Ascending aorta (tissue), 2 donors: ENCODE measurements at places on chromosomes 11 and 22. TPM values are rescaled to one million over a fixed set of nuclear protein-coding genes. Genes with fewer than 3 reads are reported as not detected.

GRCh38 chr22:23526596-23527316 is 53.3 kb downstream of the IGLL1 start:
- peak; percentile 22 for DNase-seq

DNA sequence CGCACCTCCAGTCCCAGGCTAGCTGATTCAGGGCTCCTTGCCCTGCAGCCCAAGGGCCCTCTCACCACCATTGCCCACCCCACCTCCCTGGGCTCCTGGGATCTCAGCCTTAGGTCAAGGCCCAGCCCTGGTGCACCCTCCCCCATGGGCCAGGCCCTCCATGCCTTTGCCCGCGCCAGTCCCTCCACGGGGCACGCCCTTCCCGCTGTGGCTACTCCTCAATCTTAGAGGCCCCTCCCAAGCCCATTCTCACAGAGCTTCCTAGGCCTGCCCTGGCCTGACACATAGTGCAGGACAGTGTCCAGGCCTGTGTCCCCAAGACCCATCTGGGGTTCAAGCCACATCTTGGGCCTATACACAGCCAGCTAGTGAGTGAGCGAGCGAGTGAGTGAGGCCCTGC is 6.9 kb downstream of the GP1BB start:
- DNase-seq = no peak

The MRPL49 gene
- 43.2 TPM for total RNA-seq

The HSPB2 gene
- total RNA-seq = not detected

The TMEM41B gene
- total RNA-seq = 26.7 TPM

The IGSF9B gene
- total RNA-seq = 162 TPM

GRCh38 chr11:64996710-64997380 is at the start of gene BATF2:
TSS of gene BATF2 (minus strand) at chr11:64996971. CDS start at chr11:64996914, 57 bp downstream.
- DNase-seq = peak; percentile 88

GRCh38 chr11:131822506-131822905 is 452.1 kb downstream of the NTM start:
- DNase-seq = no peak

DNA sequence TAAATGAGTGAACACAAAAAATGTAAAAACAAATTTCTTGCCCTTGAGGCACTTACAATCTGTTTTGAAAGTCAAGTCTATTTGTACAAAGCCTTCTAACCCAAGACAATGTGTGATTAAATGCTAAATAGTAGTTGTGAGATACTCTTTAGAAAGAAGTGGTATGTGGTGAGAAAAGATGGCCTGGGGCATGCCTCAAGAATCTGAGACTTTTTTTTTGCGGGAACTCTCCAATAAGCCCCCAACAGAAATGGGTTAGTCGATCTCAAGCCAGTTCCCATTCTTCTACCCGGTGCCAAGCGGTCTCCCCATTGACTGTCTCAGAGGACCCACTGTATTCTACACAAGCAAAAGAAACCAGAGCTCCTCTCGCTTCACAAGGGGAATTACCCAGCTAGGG is 26.9 kb upstream of the TBCEL start:
- no peak for DNase-seq

GRCh38 chr11:69943066-69943465 is 123.8 kb upstream of the FGF3 start:
- no peak for DNase-seq

DNA sequence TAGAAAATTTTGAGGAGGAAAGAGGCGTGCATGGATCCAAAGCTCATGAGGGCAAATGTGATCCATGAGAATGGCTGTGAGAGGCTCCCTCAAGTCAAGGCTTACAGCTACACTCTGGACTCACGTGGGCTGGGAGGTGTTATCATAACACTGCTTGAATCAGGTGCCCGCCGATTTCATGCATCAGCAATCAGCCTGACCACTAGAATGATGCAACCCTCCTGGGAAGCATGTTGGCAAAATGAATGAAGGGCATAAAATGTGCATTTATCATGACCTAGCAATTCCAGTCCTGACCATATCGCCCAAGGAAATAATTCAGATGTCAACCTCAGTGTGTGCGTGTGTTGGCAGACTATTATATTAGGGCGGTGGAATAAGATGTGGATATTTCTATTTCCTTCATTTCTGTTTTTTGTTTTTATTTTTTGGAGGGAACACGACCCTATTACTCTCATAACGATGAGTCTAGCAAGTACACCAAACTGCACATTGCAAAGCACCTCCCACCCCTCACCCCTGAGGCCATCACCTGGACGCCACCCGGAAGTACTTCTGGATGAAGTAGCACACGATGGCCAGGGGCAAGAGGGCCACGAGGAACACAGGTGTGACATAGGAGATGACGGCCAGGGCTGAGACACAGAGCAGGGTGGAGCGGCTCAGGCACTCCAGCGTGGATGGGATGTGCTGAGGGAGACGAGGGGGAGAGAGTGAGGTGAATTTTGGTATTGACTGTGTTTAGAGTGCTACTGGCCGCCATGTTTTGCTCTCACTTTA is 15.7 kb upstream of the KCNJ11 start:
- no peak for DNase-seq

- DNase-seq = no peak
These were observed 1.2 kb downstream of the YDJC start for GRCh38 chr22:21628386-21629254.

DNA sequence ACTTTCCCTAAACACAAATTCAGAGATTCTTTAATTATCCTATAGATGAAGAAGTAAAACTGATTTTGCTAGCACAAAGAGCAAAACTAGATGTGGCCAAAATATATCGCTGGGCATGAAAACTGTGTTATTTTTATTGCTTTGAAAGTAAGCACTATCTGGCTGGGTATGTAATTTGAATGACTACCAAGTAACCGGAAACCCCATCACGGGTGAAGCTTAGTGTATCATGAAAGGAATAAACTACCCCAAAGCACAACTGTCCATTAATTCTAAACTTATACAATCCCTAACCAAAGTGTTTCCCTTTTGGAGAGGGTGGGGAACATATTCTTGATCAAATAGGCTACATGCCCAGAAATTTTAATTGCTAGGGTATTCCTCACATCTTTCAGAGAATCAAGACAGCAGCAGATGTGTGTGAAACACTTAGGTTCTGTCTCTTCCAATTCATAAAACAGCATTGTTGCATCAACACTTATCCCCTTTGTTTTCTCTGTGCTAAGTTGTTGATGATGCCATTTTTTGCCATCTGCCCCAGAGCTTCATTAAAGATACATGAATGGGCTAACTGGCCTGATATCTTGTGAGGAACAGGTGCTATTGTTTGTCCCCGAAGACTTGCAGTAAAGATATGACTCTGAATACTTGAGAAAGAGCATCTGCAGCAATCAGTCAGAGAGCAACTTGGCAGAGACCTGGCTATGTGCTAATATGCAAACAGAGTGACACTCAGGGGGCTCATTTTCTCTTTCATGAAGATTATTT is 238.2 kb downstream of the SOX6 start:
- DNase-seq = no peak

The OR51B2 gene
- not detected for total RNA-seq

GRCh38 chr11:2726964-2727363 is 27.2 kb upstream of the KCNQ1OT1 start:
- DNase-seq = no peak

GRCh38 chr11:70141486-70142220 is 61.4 kb upstream of the FADD start:
- no peak for DNase-seq

- no peak for DNase-seq
These were observed 58.4 kb upstream of the NUP50 start for GRCh38 chr22:45105281-45105702.

The IL10RA gene
- 38.6 TPM for total RNA-seq

The RNF169 gene
- 19.5 TPM for total RNA-seq

DNA sequence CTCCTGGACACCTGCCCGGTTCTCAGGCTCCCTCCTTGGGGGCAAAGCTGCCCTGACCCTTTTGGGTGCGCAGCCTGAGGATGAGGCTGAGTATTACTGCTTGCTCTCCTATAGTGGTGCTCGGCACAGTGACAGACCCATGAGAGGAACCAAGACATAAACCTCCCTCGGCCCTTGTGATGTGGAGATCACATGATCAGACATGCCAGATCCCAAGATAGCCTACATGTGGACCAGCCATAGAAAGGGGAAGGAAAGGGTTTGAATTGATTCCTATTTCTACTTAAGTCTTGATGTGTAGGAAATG is 125.3 kb downstream of the VPREB1 start:
- DNase-seq = no peak

GRCh38 chr11:121281698-121282097 is 10.9 kb upstream of the SC5D start:
- DNase-seq = no peak
